ENCODE measurements at places on chromosomes 2 and 18.

DNA sequence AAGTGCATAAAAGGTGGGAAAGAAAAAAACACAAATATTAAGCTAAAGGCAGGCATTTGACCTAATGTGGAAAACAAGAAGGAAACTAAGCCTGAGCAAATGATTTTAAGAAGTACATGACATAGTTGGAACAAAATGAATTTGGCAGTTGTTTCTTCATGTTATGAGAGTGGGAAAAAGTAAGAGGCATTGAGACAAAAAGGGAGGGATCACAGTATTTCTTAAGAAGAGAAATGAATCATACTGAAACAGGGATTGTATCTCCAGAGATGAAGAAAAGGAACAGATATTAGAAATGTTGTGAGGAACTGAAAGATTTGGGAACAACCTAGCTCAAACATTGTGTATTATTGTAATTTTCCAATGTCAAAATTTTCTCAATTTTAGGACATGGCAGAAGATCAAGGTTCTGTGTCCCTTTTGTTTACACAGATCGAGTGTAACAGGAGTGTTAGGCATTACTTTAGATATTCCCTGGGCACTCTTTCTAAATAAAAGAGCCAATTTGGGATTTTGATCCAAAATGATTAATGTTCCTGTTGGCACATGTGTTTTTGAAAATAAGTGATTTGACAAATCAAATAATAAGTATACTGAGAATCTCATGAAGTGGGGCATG lies 98.6 kb downstream of the CALCRL start:
- DNase-seq: no peak

- no peak for DNase-seq
Observed at GRCh38 chr2:8594731-8595427, 87.0 kb upstream of the ID2 start.

DNA sequence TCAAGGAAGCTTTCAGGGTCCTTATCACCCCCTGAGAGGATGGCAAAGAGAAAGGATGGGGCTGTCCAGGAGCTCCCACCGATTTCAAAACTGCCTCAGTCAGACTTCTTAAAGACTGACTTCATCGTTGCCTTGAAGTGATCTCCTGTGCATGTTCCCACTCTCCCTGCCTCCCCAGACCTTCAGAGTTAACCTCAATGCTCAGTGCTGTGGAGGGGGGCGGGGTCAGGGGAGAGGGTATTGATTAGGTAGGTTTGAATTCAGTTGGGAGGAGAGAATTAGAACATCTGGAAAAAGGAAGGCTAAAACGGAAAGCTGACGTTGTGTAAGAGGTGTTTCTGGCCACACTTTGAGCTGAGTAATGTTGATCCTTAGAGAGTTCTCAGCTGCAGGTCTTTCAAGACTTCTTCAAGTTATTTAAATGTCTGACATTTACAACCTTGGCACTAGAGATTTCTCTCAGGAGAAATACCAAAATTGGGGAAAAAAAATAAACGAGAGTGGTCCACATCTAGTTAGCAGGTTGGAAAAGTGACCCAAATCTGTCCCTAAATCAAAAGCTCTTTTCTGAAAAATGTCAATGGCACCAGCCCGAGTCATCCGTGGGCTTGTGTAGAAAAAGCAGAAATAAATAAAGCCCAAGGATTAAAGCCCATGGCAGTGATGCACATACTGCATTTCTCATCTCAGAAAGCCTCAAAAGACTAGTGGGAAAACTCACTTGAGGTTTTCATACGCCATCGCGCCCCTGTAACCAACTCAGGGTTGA lies 134.7 kb upstream of the EPAS1 start:
- DNase-seq: no peak

DNA sequence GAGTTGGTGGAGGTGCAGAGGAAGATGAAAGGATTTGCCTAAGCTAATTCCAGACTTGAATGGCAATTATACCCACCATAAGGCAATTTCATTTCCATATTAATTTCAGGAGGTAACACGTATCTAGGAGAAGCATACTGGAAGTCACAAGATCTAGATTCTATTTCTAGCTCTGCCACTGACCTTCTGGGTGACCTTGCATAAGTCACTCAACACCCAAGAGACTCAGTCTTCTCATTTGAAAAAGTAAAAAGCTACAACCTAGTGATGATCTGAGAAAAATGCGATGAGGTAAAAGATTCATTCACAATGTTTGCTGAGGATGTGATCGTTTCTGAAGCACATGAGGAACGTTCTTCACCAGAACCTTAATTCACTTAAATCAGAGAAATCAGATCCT lies 55.9 kb downstream of the GRB14 start:
- DNase-seq: no peak

- no peak for DNase-seq
Observed at GRCh38 chr2:76642129-76642528, 880.0 kb downstream of the LRRTM4 start.

GRCh38 chr2:234587341-234588053 lies 90.6 kb upstream of the ARL4C start:
- no peak for DNase-seq

DNA sequence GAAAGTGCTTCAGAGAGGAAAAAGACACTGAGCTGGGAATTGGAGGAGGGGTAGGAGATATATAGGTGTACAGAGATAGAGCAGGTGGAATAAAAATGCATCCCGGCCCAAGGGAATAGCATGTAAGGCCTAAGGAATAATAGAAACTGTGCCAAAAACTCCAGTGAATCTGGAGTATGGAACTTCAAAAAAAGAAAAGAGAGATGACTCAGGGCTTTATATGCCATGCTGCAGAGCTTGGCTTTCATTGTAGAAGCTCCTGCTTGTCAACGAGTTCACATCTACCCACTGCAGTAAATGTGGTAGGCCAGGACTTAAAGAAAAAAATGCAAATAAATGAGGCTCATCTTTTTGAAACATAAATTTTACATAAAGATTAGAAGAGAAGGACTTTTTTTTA lies 131.8 kb downstream of the MREG start:
- no peak for DNase-seq

DNA sequence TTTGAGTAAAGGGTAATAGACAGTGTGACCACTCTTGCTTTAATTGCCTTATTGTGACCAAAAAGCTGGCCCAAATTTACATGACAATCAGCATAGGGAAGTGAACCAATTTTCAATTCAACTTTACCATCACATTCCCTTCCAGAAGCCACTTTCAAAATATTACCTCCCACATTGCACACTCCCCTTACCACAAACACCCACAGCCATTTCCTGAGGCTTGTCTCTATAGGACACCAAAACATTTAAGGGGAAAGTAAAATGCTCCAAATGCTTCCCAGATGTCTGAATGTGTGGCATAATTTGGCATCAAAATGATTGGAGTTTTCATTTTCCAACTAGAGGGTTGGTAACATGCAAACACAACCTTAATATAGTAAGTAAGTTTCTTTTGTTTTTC lies 616.1 kb downstream of the SLC4A3 start:
- no peak for DNase-seq

- DNase-seq: no peak
Observed at GRCh38 chr18:410047-410455, 90.5 kb downstream of the COLEC12 start.

DNA sequence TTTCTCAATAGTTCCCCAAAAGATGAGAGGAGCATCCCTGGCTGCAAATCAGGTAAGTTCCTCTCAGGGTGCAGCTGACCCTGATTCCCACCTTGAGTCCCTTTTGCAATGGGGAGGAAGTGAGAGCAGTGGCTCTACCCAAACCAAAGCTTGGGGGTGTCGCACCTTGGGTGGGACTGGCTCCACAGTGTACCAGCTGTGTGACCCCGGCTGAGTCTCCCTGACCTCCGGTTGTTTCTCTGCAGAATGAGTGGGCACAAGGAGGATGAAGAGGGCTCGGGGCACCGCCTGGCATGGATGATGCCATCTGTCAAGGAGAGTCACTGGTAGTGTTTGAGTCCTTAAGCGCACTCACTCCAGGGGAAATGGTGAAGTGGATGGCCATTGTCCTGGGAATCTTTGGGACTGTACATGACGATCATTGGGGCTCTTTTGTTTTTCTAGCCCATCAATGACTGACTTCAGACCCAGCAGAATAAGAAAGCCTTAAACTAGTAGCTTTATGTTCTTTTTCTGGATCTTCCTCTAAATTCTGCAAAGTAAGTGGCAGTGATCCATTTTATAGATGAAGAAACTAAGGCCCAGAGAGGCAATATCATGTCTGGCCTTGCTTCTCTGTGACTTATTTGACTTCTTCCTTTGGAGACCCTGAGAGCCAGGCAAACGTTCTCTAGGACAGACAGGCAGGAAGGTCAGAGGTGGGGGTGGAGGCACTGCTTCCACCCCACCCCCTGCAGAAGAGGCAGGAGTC lies 106.3 kb upstream of the ST3GAL5 start:
- DNase-seq: no peak

GRCh38 chr2:43832457-43832856 lies 6.2 kb downstream of the ABCG5 start:
- DNase-seq: no peak

Data from neural progenitor cell (in vitro differentiated cells).